ENCODE measurements at places on chromosomes 1 and 21. TPM values are rescaled to one million over a fixed set of nuclear protein-coding genes. Genes with fewer than 3 reads are reported as not detected.

DNA sequence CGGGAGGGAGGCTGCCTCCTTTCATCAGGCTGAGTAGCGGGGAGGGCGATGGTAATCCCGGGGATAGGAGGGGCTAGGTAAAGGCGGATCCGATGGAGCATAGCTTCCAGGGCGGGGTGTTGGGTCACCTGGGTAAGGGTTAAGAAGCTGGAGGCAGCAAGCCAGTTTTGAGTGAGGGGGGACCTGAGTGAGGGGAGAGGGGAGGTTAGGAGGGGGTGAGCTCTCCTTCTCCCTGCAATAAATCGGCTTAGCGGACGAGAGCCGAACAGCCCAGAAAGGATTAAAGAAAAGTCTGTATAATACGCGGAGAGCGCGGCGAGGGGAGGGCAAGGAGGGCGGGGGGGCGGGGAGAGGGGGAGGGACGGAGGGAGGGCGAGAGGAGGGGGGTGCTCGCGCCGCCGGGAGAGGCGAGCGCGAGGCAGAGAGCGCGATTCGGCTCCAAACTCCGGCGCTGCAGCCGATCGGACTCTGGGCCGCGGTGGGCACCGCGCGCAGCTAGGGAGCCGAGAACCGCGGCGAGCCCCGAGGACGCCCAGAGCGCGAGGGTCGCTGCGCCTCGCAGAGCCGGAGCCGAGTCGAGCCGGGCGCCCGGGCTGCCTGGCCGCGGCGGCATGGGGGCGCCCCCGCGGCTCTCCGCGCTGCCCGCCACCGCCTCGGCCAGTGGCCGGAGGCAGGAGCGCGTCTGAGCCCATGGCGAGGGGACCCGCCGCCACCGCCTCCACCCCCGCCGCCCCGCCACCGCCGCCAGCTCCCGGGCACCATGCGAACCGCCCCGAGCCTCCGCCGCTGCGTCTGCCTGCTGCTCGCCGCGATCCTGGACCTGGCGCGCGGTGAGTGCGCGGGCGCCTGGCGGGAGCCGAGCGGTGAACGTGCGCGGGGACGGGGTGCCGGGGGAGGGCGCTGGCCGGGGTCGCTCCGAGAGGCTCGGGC, at the start of gene IGSF21:
Gene IGSF21 (plus strand): TSS at position 430 of the 930 bp plus-strand sequence. CDS start 331 bp downstream, at position 761.
- H3K4me1 ChIP-seq, result peaks cover 24% of the 10 kb centered on the region
- peak within 1 kb of the TSS; percentile 85 for H3K4me3 ChIP-seq
- no peak within 1 kb of the TSS for H3K27ac ChIP-seq
- no peaks in the 10 kb centered on the region for H3K36me3 ChIP-seq

- H3K4me3 ChIP-seq, result no peak overlapping the region
- H3K27ac ChIP-seq, result no peak overlapping the region
- peaks cover 3% of the 10 kb centered on the region for H3K4me1 ChIP-seq
- no peak for DNase-seq
- H3K27me3 ChIP-seq, result peaks cover 2% of the 10 kb centered on the region
Observed at GRCh38 chr1:58551186-58552140, 4.9 kb upstream of the OMA1 start.

Gene NASP
- total RNA-seq, result 149 TPM

DNA sequence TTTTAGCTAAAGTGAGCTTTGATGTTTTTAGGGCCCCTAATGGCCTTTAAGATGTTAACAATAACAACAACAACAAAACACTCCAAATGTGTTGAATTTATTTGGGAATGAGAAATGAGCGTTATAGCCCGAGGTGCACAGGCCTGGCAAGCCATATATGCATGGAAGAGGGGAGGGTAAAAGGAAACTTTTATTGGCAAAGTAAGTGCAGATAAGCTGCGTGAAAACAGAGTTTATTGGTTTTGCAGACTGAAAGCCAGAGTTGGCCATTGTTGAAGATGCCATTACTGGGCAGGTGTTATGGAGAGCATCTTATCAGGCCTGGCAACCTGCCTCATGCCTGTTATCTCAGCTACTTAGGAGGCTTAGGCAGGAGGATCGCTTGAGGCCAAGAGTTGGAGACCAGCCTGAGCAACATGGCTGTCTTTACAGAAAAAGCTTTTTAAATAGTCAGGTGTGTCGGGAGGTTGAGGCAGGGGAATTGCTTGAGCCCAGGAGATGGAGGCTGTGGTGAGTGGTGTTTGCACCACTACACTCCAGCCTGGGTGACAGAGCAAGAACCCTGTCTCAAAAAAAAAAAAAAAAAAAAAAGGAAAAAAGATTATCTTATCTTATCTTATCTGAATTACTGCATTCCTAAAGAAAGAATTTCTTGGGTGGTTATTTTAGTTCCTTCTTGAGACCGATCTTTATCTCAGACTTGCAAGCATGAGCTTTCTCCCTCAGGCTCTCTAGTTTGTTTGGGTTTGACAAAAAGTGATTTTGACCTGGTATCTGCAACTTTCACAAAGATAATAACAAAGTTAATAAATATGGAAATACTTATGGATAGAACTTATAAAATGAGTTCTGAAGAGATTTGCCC, 1.7 kb downstream of the PATJ start:
- peaks cover 5% of the 10 kb centered on the region for H3K27me3 ChIP-seq
- peak overlapping the region; percentile 5 for H3K27ac ChIP-seq
- H3K4me3 ChIP-seq, result peak overlapping the region; percentile 17
- DNase-seq, result no peak

Gene CAPN8
- 0.13 TPM for total RNA-seq

Measured in endothelial cell (in vitro differentiated cells).